Psoas muscle (tissue), 8 donors: ENCODE measurements at places on chromosomes 2 and 18. TPM values are rescaled to one million over a fixed set of nuclear protein-coding genes. Genes with fewer than 3 reads are reported as not detected.

GRCh38 chr2:191218292-191218898, 26.8 kb upstream of the MYO1B start:
- DNase-seq, result no peak

DNA sequence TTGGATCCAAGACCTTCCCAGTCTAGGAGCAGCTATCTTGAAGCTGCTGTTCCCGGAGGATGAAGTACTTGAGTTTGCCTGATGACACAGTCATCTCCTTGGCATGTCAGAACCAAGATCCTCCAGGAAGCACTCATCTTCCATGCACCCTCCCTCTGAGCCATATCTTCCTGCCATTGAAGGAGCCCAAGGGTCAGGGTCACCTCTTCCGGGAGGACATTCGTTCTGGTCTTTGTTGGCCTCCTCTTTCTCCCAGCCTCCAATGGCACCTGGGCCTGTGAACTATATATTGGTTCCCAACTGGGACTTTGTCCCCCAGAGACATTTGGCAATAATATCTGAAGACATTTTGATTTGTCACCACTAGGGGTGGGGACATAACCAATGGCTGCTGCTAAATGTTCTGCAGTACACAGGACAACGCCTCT, 4.2 kb upstream of the MYO7B start:
- DNase-seq, result no peak

GRCh38 chr2:200860092-200860795, 4.2 kb downstream of the CLK1 start:
- no peak for DNase-seq

CCL20 gene
- total RNA-seq, result 0.59 TPM

TMEM37 gene
- total RNA-seq, result 1.2 TPM

DNA sequence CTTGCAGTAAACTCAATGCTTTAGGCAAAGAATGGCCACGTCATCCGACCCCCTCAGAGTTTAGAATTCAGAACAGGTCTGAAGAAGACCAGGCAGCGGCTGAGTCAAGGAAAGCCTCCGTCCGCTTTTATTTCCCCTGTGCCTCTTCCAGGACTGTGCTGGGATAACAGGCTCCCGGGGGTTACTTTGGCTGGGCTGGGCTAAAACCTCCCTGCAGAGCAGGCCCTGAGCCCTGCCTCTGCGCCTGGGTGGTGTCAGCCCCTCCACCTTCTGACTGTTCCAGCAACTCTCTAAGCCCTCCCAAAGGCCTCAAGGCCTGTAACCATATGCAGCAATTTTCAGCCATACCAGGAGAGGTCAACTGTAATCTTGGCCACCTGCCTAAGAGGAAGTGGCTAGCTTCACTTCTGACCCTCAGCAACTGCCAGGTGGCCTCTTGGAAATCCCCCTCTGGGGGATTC, 166.5 kb downstream of the RPIA start:
- DNase-seq, result no peak

DNA sequence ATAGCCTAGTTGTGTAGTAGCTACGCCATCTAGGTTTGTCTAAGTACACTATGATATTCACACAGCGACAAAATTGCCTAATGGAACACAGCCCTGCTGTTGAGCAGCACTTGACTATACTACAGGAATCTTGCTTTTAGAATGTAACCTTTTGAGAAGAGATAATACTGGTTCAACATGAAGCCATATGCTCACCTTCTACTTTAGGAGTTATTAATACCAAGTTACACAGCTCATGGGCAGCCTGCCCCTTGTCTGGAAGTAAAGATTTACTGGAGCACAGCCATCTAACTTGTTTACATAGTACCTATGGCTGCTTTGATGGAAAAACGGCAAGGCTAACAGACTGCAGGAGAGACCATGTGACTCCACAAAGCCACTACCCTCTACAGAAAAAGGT, 174.8 kb downstream of the DYM start:
- no peak for DNase-seq
